H7 (cell line): ENCODE measurements at places on chromosomes 7 and 10.

- DNase-seq: no peak
These were observed 104.8 kb downstream of the AUTS2 start for GRCh38 chr7:69703099-69703498.

DNA sequence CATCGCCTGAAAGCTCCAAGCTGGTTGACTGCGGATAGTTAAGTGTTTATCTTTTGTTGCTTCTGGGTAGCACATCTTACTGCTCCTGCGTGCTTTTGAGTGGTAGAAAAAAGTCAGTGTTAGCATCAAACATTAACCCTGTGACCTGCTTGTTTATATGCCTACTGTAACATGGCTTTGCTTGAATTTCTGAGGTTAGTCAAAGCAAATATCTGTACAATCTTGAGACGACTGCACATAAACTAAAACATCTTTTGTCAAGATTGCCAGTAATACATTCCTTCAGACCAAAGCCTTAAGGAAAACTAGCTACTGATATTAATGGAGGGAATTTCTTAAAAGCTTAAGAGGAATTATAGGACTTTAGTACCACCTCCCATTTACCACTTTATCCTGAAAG lies 163.7 kb downstream of the BAMBI start:
- DNase-seq: no peak

GRCh38 chr7:82211333-82211732 lies 232.2 kb downstream of the CACNA2D1 start:
- DNase-seq: no peak

DNA sequence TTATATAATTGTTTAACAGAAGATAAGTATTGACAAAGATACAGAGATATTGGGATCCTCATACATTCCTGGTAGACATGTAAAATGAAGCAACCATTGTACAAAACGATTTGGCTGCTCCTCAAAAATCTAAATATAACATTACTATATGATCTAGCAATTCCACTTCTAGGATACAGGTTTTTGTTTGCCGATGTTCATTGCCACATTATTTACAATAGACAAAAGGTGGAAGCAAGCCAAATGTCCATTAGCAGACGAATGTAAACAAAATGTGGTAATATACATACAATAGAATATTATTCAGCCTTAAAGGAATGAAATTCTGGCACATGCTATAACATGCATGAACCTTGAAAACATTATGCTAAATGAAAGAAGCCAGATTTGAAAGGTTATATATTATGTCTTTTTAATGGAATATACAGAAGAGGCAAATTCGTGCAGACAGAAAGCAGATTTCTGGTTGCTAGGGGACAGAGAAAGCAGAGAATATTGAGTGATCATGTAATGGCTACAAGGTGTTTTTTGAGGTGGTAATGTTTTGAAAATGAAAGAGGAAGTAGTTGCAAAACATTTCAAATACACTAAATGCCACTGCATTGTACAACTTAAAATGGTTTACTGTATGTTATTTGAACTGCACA lies 44.9 kb downstream of the POLR1F start:
- no peak for DNase-seq

DNA sequence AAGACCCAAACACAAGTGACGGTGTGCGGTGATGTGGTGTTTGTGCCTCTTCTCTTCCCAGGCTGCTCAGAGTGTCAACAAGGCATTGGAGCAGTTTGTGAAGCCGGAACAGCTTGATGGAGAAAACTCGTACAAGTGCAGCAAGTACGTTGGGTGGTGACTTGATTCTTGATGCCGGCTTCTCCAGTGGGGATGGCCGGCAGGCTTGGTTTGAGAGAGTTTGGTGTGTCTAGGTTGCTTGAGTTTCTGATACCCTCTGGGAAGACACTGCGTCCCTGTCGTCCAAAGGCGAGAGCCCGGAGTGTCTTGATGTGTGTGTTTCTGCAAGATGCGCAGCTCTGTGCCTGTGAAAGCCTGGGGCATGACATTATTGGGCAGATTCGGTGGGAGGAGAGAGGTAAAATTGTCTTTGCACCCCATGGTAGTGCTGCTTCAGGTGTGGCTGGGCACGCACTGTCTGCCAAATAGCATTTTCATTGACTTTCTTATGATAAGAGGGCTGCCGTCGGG lies 111.8 kb downstream of the ANKRD61 start:
- DNase-seq: no peak
